ENCODE measurements at places on chromosomes 3 and 15. TPM values are rescaled to one million over a fixed set of nuclear protein-coding genes. Genes with fewer than 3 reads are reported as not detected.

WDR49 gene
- 17.1 TPM for total RNA-seq

TPRG1 gene
- 6.2 TPM for total RNA-seq

NR2F2 gene
- 28.0 TPM for total RNA-seq

LSAMP gene
- total RNA-seq: 24.0 TPM

Data from urinary bladder (tissue), 4 donors.